ENCODE measurements at places on chromosomes 7 and 10.

DNA sequence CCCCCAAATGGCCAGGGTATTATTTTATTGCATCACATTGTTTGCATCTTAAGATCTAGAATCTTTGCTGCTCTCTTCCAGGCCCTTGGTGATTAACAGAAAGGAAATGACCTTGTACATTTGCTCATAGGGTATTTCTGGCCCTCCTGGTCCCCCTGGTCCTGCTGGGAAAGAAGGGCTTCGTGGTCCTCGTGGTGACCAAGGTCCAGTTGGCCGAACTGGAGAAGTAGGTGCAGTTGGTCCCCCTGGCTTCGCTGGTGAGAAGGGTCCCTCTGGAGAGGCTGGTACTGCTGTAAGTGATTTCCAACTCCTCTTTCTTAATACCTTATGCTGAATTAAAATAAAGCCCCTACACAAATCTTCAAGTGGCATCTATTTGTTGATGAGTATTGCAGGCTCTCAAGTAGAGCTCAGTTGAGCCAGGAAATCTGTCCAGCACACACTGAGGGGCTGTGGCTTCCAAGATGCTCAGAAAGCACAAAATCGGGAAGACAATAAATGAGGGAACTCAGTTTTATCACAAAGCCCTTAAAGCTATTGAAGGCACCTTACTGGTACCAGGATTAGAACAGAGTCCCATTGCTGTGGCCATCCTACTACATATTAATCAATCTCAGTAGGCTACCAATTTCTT is 28.2 kb downstream of the COL1A2 start:
- DNase-seq, result no peak

- DNase-seq, result no peak
Measured at GRCh38 chr7:92289321-92289720, 43.5 kb downstream of the ANKIB1 start.

GRCh38 chr7:34747867-34748727 is 90.1 kb downstream of the NPSR1 start:
- peak; percentile 31 for DNase-seq

DNA sequence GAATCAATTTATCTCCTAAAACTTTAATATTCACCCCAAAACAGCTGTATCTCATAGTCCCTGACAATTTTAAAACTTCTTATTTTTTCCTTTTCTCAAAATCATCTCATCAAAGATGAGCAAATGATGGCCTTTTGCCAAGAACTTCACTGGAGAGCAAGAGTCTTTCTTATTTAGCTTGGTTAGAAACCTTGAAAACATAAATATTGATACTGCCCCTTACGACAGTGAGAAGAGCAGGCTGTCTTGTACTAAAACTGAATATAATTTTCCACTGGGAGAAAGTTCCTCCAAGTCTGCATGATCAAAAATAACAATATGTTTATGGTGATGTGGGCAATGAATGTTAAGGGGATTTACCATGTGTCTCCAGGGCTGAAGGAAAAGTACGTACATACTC is 109.0 kb downstream of the COL28A1 start:
- no peak for DNase-seq

GRCh38 chr10:14588084-14588937 is 186.4 kb downstream of the FAM107B start:
- DNase-seq, result no peak

GRCh38 chr10:102473445-102474331 is 22.3 kb upstream of the C10orf95 start:
- DNase-seq, result no peak

GRCh38 chr10:82811621-82812020 is 936.6 kb downstream of the NRG3 start:
- no peak for DNase-seq

DNA sequence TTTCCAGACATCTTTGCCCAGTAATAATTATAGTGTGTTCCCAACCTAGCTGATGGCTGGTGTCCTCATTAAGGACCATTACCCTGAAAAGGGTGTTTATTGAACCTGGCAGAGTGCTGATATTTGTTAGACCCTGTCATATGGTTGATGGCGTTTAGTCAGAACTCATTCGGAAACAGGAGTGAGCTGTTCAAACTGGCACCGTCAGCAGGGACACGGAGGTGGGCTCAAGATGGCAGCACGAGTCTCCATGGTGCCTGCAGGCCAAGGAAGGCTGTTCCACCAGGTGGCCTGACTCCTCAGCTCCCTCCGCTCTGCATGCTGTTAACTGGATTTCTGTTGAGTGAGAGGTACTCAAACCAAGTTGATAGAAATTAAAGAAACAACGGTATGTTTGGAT is 589.1 kb upstream of the MGMT start:
- DNase-seq, result peak; percentile 2

GRCh38 chr7:20301311-20301939 is 29.3 kb upstream of the ITGB8 start:
- no peak for DNase-seq

- DNase-seq, result no peak
Measured at GRCh38 chr10:107275806-107276205, 111.3 kb upstream of the SORCS1 start.

GRCh38 chr10:9268176-9268575 is 1213.7 kb downstream of the GATA3 start:
- no peak for DNase-seq

- DNase-seq, result peak; percentile 52
Measured at GRCh38 chr10:62805231-62806099, 945 bp downstream of the ADO start.

DNA sequence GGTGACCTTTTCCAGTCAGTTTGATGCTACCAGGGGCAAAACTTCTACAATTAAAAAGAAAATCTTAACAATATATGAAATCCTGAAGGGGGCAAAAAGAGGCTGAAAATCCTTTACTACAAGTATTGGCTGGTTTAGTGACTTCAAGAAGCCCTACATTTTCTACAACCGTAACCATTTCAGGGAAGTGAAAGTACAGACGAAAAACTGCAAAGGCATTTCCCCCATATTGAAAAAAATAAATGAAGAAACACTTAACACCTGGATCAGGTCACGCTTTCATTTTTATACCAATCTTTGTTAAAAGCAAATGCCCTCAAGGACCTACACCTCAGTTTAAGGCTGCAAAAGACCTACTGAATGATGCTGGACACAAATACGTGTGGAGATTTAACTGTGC is 38.6 kb downstream of the IL6 start:
- no peak for DNase-seq

DNA sequence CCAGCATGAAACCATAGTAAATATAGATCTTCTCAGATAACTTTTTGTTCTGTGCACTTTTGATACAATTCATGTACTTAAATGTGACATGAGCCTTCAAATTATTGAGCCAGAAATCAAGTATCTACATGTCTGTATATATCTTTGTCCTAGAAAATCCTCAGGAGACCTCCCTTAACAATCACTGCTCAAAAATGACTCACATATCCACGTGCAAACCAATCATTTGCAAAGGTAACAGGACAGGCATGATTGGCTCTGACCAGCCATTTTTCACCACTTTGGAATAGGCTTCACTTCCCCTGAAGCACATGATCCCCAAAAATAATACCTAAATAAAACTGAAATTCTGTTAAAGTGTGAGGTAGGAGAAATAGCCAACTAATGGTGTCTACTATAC is 902.5 kb downstream of the PCDH15 start:
- DNase-seq, result no peak

DNA sequence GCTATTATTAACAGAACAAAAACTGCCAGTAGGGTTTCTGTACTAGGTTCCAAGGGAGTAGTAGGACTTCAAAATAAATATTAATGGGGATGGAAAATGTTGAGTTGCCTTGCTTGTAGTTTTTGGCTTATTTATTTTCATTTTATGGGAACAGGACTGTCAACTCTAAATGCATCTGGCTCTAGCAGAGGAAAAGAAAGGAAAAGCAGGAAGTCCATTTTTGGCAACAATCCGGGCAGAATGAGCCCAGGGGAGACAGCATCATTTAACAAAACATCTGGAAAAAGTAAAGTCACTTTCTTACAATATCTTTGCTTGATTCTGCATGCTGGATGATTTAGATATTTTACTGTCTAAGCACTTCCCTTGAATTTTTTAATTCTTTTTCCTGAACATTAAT is 69.4 kb downstream of the NOC3L start:
- DNase-seq, result peak; percentile 91

GRCh38 chr10:22308390-22308789 is 7.8 kb upstream of the COMMD3 start:
- no peak for DNase-seq

GRCh38 chr7:117384688-117385362 is 42.5 kb downstream of the ASZ1 start:
- no peak for DNase-seq

DNA sequence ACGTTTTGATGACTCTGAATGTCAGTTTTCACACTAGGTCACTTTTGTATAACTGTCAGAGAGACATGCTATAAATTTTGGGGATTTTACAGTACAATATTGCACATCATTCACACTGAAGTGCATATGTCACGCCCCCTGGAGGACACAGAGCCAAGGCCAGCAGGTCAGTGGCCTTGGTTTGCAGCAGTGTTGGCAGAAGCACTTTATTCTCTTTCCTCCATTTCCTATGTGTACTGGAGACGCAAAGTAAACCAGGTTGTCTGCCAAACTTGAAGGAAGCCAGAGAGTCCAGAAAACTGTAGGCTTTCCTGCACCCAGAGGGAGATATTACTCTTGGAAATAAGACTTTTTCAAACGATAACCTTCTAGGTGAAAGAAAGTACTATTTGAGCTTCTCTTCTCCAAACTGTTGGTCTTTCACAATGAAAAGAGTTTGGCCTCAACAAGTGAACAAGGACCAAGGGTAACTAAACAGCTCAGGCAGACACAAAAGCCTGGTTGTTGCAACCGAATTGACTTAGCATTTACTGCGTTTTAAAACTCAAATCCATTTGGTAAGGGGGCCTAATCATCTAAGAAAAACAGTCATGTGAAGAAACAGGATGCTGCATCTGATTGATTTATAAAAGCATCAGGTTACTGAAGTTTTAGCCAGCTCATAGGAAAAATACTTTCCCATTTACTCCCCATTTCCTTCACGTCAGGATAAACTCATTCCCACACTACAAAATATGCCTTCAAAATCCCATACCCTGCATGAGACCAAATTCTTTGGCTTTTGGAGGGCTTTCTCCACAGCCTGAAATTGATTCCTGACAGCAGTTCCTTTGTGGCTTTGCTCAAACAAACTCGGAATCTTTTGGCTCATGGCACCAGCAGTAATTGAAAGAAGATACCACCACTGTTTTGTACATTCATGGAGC is 83.0 kb upstream of the SEC61G start:
- peak; percentile 54 for DNase-seq

DNA sequence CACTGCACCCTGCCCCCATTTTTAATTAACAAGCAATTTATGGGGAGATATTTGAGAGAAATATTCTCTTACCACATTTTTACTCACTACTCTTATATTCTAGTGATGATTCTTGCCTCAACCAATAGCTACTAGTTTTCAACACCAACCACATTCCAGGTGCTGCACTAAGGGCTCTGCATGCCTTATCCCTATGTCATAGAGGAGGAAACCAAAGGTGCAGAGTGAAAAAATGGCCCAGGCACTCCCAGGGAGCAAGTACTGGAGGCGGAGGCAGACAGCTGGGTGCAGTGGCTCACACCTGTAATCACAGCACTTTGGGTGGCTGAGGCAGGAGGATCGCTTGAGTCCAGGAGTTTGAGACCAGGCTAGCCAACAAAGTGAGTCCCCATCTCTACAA is 35.5 kb upstream of the TPST1 start:
- no peak for DNase-seq

- DNase-seq, result no peak
Measured at GRCh38 chr10:78560341-78560688, 508.5 kb upstream of the ZMIZ1 start.

- DNase-seq, result no peak
Measured at GRCh38 chr10:32744321-32744720, 213.7 kb downstream of the ITGB1 start.

DNA sequence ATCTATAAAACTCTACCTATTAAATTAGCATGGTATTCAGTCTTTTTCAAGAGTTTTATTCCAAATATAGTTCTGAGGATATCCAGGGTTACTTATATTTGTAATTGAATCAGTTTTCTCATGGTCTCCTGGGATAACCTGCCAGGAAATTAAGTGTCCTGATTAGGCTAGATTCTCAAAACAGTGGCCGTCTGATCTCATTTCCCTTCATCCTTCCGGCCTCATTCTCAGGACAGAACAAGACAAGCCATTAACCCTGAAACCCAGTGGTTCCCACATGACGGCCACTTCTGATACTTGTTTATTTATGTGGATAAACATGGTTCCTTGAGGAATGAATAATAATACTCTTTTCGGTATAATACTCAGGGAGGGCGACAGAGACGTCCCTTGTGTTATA is 417.6 kb upstream of the POT1 start:
- no peak for DNase-seq

DNA sequence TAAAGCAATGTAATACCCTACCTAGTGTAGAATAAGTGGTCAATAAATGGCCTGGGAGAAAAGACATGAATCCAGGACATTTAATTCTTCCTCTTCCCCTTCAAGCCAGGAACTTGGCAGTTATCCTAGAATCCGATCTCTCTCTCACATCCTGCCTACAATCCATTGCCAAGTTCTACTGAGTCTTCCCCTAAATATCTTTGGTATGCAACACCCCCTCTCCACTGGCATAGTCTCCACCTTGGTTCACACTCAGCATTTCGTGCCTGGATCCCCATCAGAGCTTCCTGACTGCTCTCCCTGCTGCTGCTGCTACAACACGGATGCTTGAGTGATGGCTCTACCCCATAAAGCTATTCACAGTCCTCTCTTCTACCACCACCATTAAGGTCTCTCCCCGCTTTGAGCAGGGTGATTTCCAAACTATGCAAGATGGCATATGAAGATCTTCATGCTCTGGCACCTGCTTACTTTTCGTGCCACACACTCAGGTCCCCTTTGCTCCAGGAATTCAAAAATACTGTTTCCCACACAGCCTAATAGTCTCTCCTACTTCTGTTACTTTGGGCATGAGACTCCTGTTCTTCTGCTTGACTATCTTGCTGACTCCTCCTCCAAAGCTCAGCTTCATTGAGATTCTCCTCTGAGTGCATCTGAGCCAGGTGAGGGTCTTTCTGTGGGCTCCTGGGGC is 4.8 kb downstream of the ANK3 start:
- peak; percentile 39 for DNase-seq

DNA sequence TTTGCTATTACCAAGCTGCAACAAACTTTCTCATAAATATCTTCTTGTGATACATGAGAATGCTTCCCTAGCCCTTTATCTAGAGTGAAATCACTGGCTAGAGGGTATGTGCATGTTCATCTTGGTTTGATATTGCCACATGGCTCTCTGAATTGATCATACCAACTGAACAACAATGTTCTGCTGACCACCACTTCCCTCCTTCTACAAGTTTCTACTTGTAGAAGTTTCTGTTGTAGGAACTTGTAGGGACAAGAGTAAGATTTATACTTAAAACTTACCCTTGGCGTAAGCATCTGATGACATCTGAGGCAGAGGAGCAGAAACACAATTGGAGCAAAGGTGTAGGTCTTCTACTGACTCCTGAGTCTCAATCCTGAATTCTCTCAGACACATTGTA is 86.3 kb upstream of the FAM13C start:
- DNase-seq, result no peak

DNA sequence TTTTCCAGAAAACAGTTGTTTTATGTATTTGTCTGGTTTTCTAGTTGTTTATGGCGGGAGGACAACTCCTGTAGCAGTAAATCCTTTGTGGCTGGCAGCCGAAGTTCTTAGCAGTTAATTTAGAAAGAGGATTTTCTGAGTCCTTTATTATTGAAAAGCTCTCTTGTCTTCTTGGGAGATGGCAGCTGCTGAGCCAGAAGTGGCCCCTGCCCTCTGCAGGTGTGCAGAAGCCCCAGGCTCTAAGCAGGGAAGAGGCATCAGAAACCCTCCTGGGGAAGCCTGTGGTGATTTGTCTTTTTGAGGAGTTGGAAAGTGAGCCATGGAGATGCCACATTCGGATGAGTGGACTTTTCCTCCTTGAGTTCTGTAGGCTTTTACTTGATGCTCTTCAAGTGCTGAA is 106.3 kb downstream of the GLRX3 start:
- DNase-seq, result no peak

Data from right hindlimb (tissue), 1 donor.